ENCODE measurements at places on chromosomes 3 and 15.

- DNase-seq = no peak
Measured at GRCh38 chr3:37703626-37704025, 158.1 kb upstream of the CTDSPL start.

DNA sequence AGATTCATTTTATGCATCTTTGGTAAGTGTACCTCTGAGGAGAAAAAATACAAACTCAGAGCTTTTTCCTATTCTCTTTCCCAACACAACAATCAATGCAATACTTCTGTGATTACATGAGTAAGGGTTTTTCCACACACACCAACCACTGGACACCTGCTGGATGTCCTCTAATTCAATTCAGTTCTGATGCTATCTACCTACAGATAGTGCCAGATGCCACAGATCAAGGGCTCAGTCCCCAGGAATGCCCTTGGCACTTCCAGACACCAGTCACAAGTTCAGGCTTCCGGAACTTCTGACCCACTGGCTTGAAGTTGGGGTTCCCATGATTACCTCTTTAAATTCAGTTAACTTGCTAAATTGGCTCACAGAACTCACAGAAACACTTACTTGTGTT, 511.5 kb downstream of the AGBL1 start:
- no peak for DNase-seq

DNA sequence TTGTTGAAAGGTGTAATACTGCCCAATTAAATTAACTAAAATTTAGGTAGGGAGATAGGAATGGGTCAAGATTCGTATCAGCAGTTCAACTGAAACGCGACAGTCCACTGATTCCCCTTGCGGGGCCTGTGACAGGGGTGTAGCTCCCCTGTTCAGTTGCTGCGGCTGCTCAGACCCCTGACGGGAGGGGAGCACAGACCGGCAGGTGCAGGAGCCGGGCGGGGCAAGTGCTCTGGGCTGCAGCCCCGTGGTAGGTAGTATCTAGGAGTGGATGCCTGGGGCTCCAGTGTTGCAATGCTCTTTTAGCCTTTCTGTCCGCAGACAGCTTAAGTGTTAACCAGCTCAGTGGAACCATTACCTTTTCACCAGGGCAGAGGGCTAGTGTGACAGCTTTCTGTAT, 164.9 kb downstream of the ROBO2 start:
- no peak for DNase-seq

DNA sequence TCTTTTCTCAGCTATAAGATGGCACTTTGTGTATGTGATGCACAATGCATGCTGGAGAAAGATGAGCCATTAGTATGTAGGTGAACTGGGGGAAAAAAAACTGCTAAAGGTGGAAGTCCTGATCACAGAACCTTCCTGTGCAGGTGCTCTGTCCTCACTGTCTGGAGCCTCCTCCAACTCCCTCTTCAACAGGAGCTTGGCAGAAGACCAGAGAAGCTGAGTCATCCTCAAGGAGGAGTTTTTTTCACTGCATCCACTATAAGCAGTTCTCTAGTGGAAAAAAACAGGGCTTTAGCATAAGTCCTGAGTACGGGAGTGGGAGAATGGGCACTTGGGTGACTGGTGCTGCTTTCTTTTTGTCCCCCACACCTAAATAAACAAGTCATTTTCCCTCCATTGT, 168.4 kb upstream of the CADPS start:
- no peak for DNase-seq

GRCh38 chr3:81891055-81891895, 129.8 kb upstream of the GBE1 start:
- DNase-seq = no peak

GRCh38 chr3:107241217-107241616, 136.0 kb upstream of the CCDC54 start:
- no peak for DNase-seq

GRCh38 chr3:24830230-24831152, 335.8 kb upstream of the THRB start:
- DNase-seq = no peak

GRCh38 chr15:41408234-41408641, 5.9 kb upstream of the NDUFAF1 start:
- no peak for DNase-seq

- no peak for DNase-seq
Measured at GRCh38 chr15:70484993-70485392, 278.4 kb downstream of the UACA start.

GRCh38 chr3:184380185-184380626, 352 bp downstream of the CHRD start:
- no peak for DNase-seq

DNA sequence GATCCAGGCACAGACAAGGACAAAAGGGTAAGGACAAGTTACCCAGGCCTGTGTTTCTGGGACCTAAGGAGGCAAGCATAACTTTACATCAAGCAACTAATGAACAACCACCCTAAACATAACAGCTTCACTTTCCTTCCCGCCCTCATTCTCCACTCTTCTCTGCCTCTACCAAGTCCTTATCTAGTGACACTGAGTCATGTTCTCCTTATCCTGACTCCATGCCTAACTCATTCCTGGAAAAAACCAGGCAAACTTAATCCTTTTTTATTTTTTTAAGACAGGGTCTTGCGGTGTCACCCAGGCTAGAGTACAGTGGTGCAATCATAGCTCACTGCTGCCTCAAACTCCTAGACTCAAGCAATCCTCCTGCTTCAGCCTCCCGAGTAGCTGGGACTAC, 44.5 kb downstream of the TMEM44 start:
- no peak for DNase-seq

GRCh38 chr3:171470714-171471227, 10.6 kb upstream of the TNIK start:
- DNase-seq = no peak
